Vagina (tissue), 2 donors: ENCODE measurements at places on chromosomes 1 and 21.

DNA sequence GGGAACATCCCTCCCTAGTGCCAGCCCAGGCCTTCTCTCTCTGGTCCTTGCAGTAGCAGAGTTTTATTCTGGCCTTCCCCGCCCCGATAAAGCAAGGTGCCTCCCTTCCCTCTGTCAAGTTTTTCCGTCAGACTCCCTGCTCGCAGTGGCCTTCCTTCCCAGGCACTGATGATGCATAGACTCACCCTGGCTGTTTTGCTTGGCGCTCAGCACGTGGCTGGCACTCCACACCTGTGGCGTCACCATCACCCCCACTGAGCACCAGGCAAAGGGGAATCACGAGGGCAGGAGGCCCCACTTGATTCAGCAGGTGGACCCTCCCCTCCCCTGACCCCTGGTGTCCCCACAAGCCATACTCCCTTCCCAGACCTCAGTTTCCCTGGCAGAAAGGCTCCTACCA is 7.4 kb downstream of the SLC26A9 start:
- no peak for DNase-seq

DNA sequence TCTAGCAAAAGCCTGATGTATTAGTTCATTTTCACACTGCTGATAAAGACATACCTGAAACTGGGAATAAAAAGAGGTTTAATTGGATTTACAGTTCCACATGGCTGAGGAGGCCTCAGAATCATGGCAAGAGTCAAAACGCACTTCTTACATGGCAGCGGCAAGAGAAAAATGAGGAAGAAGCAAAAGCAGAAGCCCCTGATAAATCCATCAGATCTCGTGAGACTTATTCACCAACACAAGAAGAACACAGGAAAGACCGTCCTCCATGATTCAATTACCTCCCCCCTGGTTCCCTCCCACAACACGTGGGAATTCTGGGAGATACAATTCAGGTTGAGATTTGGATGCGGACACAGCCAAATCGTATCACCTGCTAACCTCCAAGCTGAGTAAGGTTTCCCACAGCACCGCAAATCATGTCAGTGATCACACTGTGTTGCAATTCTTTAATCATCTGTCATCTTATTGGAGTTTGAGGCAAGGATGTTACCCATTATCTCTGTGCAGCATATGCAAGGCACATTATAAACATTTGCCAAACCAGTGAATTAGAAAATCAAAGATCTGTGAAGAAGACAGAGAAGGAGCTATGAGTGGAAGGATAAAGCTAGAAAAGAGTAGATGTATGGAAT is 128.5 kb downstream of the ZNF281 start:
- no peak for DNase-seq

DNA sequence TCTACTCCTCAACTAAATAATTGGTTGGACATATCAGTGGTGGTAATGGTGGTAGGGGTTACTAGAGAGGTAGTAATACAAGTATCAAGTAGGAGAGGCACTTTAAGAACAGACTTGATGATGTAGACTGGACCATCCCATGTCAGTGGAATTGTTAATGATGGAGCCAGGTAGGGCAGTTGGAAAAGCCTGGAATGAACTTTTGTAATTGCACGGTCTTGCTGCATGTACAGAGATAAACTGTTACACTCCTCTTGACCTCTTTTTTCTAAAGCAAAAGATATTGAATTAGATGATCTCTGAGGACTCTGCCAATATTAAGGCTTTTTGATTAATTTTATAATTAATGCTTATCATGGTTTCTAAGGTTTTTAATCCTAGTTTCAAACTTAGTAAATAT is 5.8 kb downstream of the HMGCS2 start:
- DNase-seq, result no peak

GRCh38 chr1:15094719-15095495 is 58.6 kb upstream of the TMEM51 start:
- no peak for DNase-seq

DNA sequence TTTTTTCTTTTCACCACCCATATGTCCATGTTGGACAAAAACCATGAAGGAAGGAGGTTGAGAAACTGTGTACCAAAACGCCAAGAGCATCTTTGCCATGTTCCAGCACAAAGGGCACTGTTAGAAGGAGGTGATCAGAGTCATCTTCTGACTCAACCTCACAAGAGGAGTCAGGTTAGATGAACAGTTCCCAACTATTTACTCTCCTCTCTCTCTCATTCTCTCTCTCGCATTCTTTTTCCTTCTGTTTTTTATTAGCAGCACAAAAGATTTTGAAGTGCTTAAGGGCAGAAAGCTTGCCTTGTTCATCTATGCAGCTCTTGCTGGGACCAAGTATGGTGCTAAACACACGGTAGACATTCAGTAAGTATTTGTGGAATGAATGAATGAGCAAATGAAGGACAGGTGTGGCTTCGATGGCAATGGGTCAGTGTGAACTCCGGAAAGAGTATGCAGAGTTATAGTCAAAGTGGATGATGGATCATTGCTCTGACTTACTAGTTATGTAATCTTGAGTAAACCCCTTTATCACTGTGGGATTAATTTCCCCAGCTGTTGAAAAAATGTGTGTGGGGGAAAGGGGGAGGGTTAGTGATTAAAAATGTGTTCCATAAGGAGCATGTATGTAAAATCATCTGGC is 33.9 kb downstream of the DDR2 start:
- DNase-seq, result no peak

DNA sequence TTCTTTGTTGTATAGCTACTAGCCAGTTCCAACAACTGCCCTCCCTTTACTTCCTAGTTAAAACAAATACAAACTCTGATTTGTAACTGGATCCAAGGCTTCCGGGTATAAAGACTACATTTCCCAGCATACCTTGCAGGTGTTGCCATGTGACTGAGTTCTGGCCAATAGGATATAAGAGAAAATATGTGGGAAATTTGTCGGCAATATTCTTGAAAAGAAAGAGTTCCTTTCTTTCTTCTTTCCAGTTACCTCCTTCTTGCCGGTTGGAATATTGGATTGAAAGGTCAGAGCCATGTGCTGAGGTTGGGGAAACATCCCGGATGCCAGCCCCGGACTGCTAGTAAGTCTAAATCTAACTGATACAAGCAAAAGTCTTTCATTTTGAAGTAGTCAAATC is 23.0 kb upstream of the ZBTB40 start:
- DNase-seq, result no peak

GRCh38 chr1:204962742-204963632 is 80.0 kb upstream of the CNTN2 start:
- no peak for DNase-seq

DNA sequence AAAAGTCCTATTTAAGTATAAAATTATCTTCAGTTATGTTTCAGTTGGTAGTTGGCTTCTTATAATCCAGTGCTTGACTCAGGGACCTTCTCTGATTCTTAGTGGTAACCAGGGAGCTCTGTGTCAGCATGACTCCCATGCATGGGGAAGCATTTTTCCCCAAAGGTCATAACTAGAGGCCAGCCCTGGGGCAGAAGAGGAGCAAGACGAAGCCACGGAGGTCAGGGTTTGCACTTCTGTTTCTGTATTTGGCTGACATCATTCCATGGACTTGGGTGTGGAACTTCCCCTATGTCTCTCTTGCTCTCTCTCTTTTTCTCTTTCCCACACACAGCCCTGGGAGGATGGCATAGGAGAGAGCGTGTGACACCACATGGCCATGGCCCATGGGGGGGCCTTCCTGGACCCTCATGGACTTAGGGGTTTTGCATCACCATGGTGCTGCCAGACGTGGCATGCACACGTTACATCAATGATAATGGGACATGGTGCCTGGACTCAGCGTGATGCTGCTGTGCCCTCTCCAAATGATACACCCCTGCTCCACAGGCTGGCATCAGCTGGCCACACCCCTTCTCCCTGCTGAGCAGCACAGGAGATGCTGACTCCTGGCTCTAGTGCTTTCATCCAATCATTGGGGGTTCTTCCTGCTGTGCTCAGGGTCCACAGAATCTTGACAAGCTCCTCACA is 260.5 kb downstream of the KCNJ6 start:
- no peak for DNase-seq

GRCh38 chr1:153919876-153920852 is 2.6 kb downstream of the GATAD2B start:
- no peak for DNase-seq

- no peak for DNase-seq
Measured at GRCh38 chr1:204349602-204350001, 10.1 kb downstream of the PLEKHA6 start.

DNA sequence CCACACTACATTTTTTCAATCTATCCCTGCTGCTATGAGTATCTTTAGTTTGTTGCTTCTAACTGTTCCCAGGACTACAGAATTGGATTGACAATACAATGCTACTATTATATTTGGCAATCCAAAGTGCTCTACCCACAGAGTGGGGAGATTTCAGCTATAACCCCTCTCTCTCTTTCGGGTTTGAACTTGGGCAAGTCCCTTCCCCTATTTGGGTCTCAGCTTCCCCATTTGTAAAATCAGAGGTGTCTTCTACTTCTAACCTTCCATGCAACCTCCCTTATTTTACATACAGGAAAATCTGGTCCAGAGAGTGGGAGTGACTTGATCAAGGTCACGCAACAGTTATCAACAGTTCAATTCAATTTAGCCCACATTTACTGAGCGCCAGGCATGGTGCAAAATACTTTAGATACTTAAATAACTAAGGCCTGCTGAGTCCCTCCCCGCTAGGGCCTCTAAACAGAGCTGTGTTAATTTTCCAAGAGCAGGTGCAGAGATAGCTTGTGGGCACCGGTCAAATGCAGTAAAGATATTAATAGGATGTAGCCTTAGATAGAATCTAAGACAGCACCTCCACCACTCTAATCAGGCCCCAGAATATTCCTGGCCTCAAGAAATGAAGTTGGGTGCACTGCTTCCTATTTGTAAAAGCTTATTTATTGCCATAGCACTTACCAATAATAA is 9.4 kb upstream of the GPX7 start:
- no peak for DNase-seq

GRCh38 chr1:170274131-170274501 is 128.4 kb downstream of the NTMT2 start:
- DNase-seq, result no peak

GRCh38 chr1:15884477-15884876 is 37.0 kb downstream of the SPEN start:
- no peak for DNase-seq

DNA sequence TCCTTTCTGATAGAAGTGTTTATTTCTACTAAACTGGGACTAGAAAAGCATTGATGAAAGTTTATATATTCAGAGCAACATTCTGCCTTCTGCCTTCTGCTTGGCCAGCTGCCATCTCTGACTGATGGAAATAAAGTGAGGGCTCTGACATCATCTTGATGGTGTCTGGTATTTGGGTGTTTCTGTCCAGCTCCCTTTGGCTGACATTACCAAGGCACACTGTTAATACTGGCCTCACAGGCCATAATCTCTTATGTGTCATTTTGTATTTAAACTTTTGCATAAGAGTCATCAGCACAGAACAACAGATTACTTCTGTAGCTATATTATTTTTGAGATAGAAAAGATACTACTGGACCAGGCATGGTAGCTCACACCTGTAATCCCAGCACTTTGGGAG is 216.9 kb downstream of the RYR2 start:
- no peak for DNase-seq

GRCh38 chr1:154867841-154868605 is 2.1 kb downstream of the KCNN3 start:
- DNase-seq, result no peak

GRCh38 chr1:63261736-63262458 is 60.5 kb upstream of the FOXD3 start:
- DNase-seq, result no peak

GRCh38 chr1:202628646-202629215 is 81.5 kb downstream of the SYT2 start:
- DNase-seq, result no peak

DNA sequence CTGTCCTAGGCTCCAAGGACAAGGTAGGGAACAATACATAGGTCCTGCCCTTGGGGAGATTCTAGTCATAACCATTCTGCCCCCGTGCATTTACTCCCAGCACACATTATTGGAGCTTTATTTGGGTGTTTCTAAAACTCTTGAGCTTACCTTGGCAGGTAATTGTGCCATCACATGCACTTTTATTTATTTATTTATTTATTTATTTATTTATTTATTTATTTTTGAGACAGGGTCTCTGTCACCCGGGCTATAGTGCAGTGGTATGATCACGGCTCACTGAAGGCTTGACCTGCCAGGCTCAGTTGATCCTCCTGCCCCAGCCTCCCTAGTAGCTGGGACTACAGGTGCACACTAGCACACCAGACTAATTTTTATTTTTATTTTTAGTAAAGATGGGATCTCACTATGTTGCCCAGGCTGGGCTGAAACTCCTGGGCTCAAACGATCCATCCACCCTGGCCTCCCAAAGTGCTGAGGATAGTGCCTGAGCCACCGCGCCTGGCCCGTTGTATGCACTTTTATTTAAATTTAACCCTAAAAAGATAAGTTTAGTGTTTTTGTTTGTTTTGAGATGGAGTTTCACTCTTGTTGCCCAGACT is 9.2 kb downstream of the AGMAT start:
- DNase-seq, result no peak

DNA sequence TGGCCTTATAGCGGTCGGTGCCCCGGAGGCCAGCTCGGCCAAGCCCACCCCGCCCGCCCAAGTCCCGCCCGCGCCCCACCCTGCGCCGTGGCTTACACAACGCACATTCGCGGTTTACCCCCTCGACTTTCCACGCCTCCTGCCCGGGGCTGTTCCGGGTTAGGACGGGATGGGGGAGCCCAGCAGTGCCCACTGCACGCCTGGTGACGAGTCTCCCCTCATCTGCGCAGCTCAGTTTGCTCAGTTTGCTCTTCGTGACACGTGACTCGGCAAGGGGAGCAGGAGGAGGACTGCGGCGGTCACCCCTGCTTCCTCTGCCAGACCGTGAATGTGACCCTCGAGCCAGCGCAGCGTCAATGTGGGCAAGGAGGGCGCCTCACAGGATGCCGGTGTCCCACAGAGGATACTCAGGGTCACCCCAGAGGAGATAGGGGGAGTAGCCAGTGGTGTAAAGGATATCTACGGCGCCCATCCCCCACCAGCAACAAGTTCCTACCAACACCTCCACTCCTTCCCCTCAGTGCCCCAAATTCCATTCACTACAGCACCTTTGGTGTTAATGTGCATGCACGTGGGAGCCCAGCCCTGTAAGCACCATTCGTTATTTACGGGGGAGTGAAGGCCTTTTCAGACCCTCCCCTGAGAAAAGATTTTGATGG is 350 bp upstream of the S100A6 start:
- DNase-seq, result no peak

- no peak for DNase-seq
Measured at GRCh38 chr1:69138172-69138571, 429.6 kb upstream of the LRRC7 start.

DNA sequence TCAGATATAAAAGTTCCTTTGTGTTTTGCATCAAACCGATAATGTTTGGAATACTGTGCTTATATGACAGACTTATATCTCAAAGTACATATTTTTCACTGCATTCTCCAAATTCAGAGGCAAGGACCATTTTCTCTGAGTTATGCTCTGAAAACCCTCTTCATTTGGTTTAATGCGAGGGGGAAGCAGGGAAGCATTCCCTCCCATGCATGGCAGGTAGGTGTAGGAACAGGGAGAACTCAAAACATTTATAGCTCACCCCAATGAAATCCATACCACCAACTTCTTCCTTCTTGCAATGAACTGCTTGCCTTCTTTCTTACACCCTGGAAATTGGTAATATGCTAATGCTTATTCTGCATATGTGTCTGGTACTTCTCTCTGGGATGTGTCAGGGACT is 10.7 kb upstream of the ERICH3 start:
- no peak for DNase-seq
